GF-D8 (cell line): ENCODE measurements at places on chromosomes 5 and 9.

GRCh38 chr9:135592331-135592590 is 30.7 kb downstream of the PAEP start:
- DNase-seq = no peak

GRCh38 chr9:110452227-110452801 is 114.7 kb upstream of the TXNDC8 start:
- no peak for DNase-seq

DNA sequence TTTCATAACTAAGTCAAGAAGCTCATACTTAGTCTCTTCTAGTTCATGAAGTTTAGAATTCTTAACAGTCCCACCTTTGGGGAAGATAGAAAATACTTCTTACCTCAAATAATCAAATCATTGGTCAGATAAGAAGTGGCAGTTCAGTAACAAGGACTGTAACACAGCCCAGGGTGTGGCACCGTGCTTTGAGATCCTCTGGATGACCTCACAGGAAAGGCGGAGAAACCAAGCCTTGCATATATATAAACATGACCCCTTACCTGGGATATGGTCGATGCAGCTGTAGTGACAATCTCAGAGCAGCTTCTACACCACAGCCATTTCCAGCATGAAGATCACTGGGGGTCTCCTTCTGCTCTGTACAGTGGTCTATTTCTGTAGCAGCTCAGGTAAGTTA is at the start of gene SPINK7:
Gene SPINK7 (plus strand): TSS at position 271 of the 400 bp plus-strand sequence. CDS start 61 bp downstream, at position 332.
- DNase-seq = no peak

GRCh38 chr5:131644822-131645221 is 9.8 kb upstream of the RAPGEF6 start:
- DNase-seq = no peak

DNA sequence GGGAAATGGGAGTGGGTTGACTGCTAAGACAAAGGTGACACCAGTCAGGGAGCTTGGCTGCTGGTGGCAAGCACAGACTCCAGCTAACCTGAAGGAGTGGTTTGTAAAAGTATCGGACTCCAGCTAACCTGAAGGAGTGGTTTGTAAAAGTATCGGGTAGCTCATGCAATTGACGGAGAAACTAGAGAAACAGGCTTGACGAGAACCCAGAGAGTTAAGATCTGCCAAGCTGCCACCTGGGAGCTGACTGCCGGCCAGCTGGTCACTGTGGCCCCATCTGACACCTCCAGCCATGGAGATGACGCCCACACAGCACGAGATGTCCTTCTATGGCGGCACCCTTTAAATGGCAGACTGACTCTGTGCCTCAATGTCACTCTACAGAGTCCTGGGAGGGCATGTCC is 28.3 kb upstream of the CRB2 start:
- no peak for DNase-seq

DNA sequence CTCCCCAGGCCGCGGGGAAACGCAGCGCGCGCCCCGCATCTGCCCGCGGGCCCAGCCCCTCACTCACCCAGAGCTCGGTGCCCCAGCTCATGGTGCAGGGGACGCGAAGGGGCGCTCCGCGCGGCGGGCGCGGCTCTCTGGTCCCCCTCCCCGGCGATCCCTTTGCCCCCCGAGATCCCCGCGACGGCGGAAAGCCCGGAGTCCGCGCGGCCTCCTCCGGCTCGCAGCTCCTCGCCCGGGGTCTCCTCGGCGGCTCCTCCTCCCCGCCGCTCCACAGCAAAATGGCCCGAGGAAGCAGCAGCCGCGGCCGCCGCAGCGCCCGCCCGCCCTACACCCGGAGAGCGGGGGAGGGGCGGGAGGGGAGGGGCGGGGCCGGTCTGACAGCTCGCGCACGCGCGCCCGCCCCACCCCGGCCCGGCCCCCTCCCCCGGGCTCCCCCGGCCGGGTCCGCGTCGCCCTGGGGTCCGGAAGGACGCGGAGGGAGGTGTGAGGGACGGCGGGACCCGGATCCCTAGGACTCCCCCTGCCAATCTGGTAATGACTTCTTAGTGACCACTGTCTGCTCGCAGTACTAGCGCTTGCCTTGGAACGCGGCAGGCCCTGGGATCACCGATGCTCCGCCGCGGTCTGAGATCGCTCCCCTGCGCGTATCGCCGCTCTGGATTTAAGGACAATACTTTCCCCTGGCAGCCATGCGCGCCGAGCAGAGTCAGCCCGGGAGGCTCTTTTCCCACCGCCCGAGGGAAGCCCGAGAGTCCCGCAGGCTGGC is at the start of gene FNBP1:
Gene FNBP1 (minus strand): TSS at position 305 of the 769 bp plus-strand sequence. CDS start 214 bp downstream, at position 91.
- DNase-seq = peak; percentile 48
